ENCODE measurements at places on chromosomes 2 and 18. TPM values are rescaled to one million over a fixed set of nuclear protein-coding genes. Genes with fewer than 3 reads are reported as not detected.

Gene POTEI
- polyA plus RNA-seq = 0.03 TPM

Gene INHBB
- 6.2 TPM for polyA plus RNA-seq

Gene ZNF532
- polyA plus RNA-seq = 12.3 TPM

Gene IL1F10
- not detected for polyA plus RNA-seq

Gene ACOXL
- polyA plus RNA-seq = 4.4 TPM

Gene CABYR
- 0.39 TPM for polyA plus RNA-seq

Gene CXCR1
- 0.47 TPM for polyA plus RNA-seq

Gene TNFAIP6
- polyA plus RNA-seq = 1.6 TPM

Gene QPCT
- polyA plus RNA-seq = 34.1 TPM

Gene MYCN
- polyA plus RNA-seq = 0.16 TPM

Gene CSRNP3
- 1.1 TPM for polyA plus RNA-seq

Gene INSIG2
- polyA plus RNA-seq = 16.4 TPM

Gene DARS1
- 50.9 TPM for polyA plus RNA-seq

Gene SRD5A2
- 1.8 TPM for polyA plus RNA-seq

Gene TLX2
- not detected for polyA plus RNA-seq

Gene MFSD2B
- polyA plus RNA-seq = 0.18 TPM

Gene RAB31
- 21.5 TPM for polyA plus RNA-seq

Gene SLC66A2
- polyA plus RNA-seq = 71.8 TPM

Gene ALLC
- polyA plus RNA-seq = not detected

Gene HYCC2
- polyA plus RNA-seq = 6.7 TPM

Gene DSC3
- 0.53 TPM for polyA plus RNA-seq
